ENCODE measurements at places on chromosomes 13 and 19.

DNA sequence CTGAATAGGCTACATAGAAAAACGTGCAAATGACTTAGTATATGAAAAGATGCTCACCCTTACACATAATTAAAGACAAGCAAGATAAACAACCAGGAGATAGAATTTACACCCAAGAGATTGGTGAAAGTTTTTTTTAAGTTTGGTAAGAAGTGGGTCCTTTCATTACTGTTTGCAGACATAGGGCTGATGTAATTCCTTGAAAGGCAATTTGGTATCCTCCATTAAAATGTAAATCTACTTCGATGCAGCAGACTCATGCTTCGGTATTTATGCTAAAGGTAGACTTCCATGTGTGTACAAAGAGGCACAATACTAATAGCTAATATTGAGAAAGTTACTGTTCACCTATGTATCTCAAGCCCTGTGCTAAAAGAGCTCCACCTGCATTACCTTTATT lies 33.5 kb downstream of the CNMD start:
- DNase-seq: no peak

DNA sequence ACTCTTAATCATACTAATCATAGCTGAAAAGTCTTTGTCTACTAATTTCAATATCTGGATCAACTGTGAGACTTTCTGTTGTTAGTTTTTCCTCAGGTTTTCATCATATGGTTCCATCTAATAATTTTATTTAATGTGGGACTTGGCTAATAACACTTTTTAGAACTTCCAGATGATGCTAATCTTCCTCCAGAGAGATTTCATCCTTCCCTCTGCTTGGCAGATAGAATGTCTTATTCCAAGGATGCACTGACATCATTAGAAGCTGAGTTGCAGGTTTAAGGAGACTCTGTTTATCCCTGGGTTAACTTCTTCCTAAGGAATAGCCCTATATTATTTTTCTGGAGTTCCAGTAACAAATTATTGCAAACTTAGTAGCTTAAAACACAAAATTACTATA lies 325.6 kb downstream of the COG6 start:
- no peak for DNase-seq

- DNase-seq: no peak
Observed at GRCh38 chr13:50609011-50609410, 234.5 kb downstream of the DLEU7 start.

- no peak for DNase-seq
Observed at GRCh38 chr19:2223391-2223790, 12.7 kb downstream of the PLEKHJ1 start.

GRCh38 chr19:5340637-5341447 lies at the start of gene PTPRS:
PTPRS (minus strand) TSS chr19:5340812; CDS start chr19:5286140, 54,672 bp downstream.
- peak; percentile 93 for DNase-seq

DNA sequence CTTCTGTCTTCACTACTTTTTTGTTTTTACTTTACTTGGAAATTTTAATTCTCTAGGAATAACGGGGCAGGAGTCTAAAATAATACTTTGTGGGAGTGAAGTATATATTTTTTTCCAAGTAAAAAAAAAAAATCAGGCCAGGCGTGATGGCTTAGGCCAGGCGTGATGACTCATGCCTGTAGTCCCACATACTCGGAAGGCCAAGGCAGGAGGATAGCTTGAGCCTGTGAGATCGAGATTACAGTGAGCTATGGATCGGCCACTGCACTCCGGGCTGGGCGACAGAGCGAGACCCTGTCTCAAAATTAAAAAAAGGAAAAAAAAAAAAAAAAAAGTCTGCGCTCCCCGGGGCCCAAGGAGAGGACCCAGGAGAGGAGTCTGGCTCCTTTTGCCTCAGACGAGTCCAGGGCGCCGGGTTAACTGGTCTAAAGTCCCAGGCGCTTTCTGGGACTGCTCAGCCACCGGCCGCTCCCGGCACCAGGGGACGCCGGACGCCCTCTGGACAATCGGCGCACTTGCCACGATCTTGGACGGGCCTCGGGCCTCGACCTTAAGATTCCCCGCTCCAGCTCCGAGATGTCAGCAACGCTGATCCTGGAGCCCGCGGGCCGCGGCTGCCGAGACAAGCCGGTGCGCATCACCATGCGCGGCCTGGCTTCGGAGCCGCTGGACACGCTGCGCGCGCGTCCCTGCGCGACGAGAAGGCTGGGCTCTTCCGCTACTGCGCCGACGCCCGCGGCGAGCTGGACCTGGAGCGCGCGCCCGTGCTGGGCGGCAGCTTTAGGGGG lies 2.7 kb upstream of the ZFP82 start:
- DNase-seq: peak; percentile 33

DNA sequence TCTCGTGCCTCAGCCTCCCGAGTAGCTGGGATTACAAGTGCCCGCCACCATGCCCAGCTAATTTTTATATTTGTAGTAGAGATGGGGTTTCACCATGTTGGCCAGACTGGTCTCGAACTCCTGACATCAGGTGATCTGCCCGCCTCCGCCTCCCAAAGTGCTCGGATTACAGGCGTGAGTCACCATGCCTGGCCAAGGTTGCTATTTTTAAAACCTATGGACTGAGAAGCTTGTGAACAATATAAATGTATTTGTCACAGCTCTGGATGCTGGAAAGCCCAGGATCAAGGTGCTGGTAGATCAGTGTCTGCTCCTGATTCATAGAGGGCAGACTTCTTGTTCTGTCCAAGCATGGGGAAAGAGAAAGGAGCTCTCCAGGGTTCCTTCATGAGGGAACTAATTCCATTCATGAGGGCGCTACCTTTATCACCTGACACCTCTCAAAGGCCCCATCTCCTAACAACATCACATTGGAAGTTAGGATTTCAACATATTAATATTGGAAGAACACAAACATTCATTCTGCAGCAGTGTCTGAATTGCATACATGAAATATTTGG lies 16.1 kb downstream of the CARD8 start:
- DNase-seq: no peak

GRCh38 chr19:28424077-28424476 lies 788.9 kb downstream of the UQCRFS1 start:
- DNase-seq: no peak

DNA sequence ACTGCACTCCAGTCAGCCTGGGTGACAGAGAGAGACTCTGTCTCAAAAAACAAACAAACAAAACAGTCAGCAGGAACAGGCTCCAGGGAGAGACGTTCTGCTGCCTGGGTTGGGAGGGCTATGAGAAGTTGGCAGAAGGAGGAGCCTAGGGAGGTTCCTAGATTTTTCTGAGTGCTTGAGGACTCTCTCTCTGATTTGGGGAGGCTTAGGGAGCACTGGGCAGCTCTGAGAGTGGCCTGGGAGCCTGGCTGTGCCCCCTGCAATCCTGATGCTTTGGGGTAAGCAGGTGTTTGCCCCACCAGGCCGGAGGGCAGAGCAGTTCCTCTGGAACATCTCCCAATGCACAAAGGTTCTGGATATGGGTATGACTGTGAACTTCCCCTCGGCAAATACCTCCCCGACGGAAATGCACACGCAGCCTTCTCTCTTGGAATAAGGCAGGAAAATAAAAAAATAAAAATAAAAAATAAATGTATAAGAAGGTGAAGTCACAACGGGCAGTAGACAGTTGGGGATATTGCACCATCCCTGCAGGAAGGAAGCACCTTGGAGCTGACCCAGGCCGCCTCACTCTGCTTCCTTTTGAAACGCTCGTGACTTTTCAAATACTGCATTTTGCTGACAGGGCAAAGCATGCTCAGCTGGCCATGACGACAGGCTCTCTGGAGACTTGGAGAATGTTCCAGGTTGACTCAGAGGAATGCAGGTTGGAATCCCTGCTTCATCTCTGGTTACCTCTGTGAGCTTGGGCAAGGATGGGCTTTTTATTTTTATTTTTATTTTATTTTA lies 26.5 kb upstream of the HOMER3 start:
- DNase-seq: no peak

DNA sequence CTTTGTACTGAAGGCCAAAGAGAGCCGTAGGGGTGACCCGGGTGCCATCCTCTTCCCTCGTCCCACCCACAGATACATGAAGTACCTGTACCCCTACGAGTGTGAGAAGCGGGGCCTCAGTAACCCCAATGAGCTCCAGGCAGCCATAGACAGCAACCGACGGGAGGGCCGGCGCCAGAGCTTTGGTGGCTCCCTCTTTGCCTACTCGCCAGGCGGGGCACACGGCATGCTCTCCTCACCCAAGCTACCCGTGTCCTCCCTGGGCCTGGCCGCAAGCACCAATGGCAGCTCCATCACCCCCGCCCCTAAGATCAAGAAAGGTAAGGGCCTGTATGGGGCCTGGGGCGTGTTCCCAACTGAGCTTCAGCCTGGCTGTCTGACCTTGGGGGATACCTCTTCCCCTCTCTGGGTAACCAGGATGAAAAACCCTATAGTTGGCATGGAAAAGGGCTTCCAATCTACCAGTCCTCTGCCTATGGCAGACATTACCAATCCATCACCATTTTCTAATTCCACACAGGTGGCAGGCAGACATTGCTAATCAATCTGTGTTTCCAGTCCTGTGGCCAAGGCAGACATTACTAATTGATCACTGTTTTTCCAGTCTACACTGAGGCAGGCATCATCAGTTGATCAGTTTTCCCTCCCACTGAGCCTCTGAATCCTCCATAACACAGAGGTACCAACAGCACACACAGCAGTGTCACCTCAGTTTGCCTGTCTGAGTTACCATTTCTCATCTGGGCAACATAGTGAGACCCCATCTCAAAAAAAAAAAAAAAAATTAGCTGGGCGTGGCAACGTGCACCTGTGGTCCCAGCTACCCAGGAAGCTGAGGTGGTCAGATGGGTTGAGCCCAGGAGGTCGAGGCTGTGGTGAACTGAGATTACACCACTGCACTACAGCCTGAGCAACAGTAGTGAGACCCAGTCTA lies 19.1 kb upstream of the WDR18 start:
- peak; percentile 45 for DNase-seq

DNA sequence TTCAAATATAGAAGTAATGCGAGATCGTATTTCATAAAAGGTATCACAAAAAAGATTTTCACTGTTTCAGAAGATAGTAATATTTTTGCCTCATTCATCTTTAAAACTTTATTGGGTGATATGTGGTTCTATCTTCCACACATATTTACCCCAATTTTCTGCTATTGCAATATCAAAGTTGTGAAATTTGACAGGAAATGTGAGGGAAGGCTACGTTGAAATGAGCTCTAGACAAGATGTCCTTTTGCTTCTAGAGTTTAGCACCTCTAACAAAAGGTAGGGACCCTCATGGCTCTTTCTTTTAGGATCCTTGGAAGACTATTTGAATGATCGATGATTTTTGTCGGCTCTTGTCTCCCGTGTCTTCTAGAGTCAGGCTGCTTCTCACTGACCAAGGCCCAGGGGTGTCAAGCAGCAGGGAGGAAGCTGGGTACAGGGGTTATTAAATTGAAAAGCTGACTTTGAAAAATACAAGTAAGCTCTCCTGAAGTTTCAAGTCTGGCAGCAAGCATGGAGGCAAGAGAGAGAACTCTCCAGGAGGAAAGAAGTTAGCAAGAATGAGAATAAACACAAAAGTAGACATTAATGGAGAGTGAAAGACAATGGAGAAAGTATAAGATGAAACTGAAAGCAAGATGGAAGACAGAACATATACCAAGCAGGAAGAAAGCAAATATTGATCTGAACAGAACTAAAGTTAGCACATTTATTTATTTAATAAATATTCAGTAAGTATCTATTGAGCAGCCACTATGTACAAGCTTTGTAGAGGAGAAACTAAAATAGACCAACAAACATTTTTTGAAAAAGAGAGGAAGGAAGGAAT lies 73.4 kb downstream of the RUBCNL start:
- DNase-seq: no peak

DNA sequence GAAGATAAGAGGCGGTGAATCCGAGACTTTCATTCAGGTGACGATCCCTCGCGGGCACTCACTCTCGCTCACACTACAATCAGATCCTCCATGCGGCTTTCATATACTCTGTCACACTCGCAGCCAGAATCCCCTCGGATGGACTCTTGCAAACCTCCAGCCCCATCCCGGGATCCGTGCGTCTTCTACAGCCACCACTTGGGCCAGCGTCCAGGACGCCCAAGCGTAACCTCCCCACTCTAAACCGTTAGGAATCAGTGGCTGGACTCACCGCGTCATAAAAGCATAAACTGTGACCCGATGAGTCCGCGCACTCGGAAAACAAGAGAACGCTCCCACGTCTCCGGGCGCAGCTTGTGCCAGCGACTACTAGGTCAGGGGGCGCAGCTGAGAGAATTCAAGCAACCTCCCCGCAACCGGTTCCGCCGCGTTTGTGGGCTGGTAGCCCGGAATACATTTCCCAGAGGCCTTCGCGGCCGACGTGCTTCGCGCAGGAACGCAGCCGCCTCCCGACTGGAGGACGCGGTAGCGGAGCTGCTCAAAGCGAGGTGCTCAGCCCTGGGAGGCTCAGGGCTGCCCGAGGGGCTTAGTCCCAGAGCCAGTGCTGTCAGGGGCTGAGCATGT lies 27.6 kb downstream of the ZNF607 start:
- DNase-seq: peak; percentile 83

GRCh38 chr19:5917431-5918107 lies 3.5 kb downstream of the CAPS start:
- no peak for DNase-seq

DNA sequence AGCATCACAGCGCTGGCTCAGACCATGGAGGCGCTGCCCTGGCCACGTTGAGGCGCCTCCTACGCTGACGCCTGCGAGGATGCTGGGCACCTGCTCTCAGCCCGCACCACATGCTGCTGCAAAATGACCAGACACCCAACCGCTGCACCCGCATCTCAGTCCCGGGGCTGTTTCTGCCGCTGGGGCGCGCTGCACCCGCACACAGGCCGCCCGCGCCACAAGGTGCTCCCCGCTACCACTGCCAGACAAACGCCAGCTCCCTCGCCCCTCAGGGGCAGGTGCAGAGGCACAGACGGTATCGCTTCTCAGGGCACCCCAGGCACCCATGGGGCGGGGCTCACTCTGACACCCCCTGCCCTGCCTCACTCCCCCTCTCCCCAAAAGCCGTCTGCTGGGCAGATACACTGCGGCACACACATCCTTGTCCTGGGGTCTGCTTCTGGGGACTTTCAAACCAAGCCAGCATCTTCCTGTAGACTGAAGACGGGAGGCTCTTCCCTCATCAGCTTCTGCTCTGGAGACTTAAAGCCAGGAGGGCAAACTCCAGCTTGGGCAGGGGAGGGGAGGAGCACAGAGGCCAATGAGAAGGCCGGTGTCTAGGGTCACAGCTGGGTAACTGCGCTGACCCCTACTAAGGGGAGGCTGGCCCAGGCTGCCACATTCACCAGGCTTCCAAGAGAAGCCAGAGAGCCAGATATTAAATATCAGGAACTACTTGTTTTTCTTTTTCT lies 16.3 kb downstream of the CHERP start:
- no peak for DNase-seq

DNA sequence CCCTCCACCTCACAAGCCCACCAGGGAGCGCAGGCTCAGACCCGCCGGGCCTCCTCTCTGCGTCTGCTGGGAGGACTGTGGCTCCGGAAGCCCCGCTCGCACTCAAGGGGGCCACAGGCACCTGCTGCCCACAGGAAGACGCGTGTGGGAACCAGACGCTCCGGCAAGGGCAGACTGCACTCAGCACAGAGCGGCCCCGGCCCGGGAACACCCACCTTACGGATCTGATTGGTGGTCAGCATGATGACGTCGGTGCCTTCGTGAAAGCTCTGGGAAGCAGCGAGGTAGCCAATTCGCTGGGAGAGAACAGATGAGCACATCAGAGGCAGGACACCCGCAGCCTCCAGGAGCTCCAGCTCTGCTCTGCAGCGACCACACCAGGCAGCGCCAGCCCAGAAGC lies 14.6 kb downstream of the AP3D1 start:
- no peak for DNase-seq

GRCh38 chr19:55340784-55341147 lies 1.1 kb downstream of the KMT5C start:
- DNase-seq: peak; percentile 40

GRCh38 chr13:105821337-105821736 lies 714.1 kb downstream of the EFNB2 start:
- no peak for DNase-seq

GRCh38 chr19:16368385-16369305 lies 44.0 kb downstream of the KLF2 start:
- no peak for DNase-seq

Data from A673 (cell line).